ENCODE measurements at places on chromosomes 2 and 18. TPM values are rescaled to one million over a fixed set of nuclear protein-coding genes. Genes with fewer than 3 reads are reported as not detected.

LRRC30 gene
- total RNA-seq = not detected

SCN9A gene
- total RNA-seq = 0.21 TPM

OBSL1 gene
- total RNA-seq = 0.67 TPM

GULP1 gene
- total RNA-seq = not detected

CAVIN2 gene
- total RNA-seq = 6.1 TPM

Measured in T-helper 17 cell (primary cell).